Cortex of kidney (tissue), 1 donor: ENCODE measurements at places on chromosomes 6 and 20.

- no peak for DNase-seq
Observed at GRCh38 chr6:22882581-22882980, 313.2 kb downstream of the HDGFL1 start.

GRCh38 chr6:30562470-30563425, 5.7 kb downstream of the PRR3 start:
- no peak for DNase-seq

- no peak for DNase-seq
Observed at GRCh38 chr20:15236812-15237211, 899.4 kb upstream of the FLRT3 start.

GRCh38 chr6:20497216-20498040, 36.8 kb upstream of the CDKAL1 start:
- DNase-seq: no peak

DNA sequence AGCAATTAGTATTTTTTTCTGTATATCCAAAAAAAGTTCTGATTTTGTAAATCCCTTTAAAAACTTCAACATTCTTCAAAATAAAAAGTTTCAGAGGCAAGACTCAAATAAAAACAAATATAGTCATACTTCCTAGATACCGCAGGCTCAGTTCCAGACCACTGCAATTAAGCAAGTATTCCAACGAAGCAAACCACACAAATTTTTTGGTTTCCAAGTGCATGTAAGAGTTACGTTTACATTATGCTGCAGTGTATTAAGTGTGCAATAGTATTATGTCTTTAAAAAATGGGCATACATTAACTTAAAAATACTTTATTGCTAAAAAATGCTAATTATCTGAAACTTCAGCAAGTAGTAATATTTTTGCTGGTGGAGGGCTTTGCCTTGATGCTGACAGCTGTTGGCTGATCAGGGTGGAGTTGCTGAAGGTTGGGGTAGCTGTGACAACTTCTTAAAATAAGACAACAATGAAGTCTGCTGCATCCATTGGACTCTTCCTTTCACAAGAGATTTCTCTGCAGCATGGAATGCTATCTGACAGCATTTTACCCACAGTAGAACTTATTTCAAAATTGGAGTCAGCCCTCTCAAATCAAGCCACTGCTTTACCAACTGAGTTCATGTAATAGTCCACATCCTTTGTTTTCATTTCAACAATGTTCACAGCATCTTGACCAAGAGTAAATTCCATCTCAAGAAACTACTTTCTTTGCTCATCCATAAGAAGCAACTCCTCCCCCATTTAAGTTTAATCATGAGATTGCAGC, 46.0 kb downstream of the PHIP start:
- no peak for DNase-seq

DNA sequence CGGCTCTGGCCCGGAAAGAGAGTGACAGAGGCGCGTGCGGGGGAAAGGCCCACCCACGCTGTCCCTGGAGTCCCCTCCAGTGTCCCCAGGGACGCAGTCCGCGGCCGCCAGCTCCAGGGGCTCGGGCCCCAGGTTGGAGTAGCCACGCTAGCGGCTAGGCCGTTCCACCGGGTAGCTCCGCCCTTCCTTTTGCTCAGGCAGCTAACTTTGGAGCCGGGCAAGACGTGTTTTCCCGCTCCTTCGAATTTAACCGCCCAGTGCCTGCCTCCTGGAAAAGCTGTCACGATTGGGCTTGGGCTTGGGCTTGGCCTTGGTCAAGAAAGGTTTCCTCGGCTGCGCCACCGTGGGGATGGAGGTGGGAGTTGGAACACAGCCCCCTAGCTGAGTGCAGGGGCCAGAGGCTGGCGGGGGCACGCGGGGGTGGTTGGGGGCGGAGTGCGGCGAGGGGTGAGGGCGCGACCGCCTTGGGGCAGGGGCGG, 4.7 kb downstream of the LINC00237 start:
- DNase-seq: no peak

DNA sequence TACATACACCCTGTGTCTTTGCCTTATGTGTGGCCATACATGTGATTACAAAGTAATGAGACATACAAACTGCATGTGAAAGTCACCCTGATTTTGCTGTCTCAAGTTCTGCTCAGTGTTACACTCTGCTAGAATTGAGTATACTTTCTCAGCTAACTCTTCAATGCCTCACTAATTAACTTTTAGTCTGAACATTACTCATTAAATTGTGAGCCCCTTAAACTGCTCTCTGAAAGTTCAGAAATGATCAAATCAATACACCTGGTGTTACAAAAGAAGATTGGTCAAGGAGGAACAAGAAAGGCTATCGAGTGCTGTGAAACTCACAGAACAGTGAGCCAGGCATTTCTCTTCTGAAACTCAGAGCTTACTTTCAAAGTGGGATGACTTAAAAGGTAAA, 71.3 kb downstream of the MKKS start:
- no peak for DNase-seq
